ENCODE measurements at places on chromosomes 16 and 17.

DNA sequence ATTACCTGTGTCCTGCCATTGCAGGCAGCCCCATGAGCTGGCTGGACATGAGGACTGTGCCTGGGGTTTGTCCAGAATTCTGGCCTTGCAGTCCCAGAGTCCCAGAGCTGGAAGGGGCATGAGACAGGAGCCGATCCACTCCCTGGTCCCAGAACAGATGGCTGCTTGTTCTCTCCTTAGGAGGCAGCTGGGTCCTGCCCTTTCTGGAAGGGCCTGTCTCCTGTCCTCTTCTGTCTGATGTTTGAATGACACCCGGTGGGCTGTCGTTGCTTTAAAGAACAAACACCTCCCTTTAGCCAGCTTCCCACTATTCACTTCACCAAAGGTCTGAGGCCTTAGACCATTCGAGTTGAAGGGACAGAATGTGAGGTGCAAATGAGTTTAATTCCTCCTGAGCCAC is 63.8 kb downstream of the RAP1GAP2 start:
- no peak for DNase-seq

DNA sequence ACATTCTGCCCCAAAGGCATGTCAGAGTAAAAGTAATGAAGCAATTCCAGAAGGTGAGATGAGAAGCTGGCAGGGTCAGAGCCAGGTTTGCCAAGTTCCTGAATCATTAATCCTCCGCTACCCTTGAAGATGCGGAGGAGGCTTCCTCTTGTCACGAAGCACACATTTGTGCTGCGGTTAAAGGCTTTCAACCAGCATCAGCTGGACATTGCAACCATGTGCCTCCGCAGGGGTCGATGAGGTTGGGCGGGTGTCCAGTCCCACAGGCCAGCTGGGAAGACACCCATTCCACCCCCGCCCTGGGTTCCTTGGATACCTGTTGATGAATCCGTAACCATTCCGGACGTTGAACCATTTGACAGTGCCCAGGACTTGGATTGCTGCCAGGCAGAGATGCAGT is 1.3 kb downstream of the YBX2 start:
- no peak for DNase-seq

- DNase-seq: no peak
These were observed 915.0 kb downstream of the CDH11 start for GRCh38 chr16:64206862-64207261.

GRCh38 chr17:45341533-45342158 is 24.8 kb upstream of the MAP3K14 start:
- peak; percentile 53 for DNase-seq

DNA sequence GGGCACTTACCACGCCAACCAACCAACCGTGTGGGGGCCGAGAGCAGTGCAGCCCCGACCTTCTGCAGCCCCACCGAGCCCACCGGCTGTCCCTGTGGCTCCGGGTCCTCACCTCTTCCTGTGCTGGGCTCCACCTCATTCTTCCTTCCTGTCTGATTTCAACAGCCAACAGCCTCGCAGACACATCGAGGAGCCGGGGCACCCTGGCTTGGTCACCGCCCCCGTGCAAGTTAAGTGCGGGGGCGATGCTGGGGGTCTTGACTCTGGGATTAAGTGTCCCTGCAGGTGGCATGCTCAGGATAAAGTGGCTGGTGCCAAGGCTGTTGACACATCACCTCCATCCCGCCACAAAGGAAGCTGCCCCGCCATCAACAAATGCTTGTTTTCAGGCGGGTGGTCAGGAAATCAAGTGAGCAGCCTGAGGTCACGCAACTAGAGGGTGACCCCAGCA is at the start of gene NLRC3:
Gene NLRC3, minus strand, starts transcription at position 102 of the 451 bp plus-strand sequence. CDS start 12,367 bp downstream, outside the sequence.
- DNase-seq: no peak

DNA sequence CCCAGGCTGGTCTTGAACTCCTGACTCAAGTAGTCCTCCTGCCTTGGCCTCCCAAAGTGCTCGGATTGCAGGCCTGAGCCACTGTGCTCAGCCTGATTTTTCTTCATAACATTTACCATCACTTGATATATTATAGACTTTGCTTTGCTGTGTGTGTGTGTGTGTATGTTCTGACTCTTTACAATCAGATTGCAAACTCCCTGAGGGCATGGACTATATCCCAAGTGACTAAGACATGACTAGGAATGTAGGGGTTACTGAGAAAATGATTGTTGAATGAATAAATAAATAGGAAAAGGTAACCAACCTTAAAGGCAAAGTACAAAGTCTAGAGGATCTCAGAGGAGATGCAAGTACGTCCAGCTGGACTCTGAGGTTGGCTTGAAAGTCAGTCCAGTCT is 9.6 kb upstream of the OR2C1 start:
- DNase-seq: no peak
